ENCODE measurements at places on chromosomes 3 and 15.

DNA sequence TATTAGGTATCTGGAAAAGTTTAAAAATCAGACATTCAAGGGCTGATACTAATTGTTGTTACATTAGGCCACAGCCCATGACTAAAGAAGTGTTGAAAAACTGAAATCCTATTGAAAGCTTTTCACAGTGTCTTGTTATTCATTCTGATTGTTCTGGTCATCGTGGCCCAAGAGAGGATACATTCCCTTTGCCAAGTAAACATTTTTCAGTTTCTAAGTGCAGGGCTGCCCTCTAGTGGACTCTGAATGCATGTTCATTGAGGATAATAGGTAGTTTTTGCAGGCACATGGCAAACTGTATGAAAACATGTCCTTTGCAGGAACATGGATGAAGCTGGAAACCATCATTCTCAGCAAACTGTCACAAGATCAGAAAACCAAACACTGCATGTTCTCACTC lies 181.1 kb downstream of the MYRIP start:
- peak; percentile 15 for DNase-seq

DNA sequence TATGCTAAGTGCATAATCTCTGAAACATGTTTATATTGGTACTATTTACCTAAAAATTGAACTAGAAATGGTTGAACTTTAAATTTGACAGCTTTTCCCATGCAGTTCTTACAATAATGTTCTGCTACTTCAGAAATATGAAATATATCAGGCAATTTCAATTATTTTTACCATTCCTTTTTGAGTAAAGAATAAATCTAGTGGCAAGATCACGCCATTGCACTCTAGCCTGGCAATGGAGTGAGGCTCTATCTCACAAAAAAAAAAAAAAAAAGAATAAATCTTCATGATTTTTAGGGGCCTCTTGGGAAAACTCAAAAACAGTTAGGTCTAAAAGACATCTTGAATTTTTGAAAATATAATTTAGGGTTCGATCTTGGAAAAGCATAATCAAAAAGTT lies 10.6 kb upstream of the DNAAF4 start:
- no peak for DNase-seq

DNA sequence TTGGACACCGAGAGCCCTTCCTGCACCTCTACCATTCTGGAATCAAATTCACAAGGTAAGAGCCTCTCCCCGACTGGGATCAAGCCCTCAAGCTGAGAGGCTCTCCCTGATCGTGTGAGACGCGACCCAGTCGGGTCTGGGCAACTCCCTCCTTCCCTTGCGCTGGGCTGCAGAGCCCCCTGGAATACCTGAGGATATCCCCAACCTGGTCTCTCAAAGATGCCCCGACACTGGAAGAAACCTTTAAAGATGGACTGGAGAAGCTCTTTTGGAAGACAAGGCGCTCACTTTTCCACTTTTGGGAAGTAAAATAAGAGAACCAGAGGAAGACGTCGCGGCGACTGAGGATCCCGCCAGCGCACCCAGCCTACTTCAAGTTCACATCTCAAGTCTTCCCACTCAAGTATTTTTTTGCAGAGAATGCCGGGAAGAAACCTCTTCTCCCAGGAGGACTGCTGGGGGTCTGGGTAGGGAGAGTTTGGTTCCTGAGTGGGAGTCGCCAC lies 33.8 kb downstream of the ZIC4 start:
- no peak for DNase-seq

DNA sequence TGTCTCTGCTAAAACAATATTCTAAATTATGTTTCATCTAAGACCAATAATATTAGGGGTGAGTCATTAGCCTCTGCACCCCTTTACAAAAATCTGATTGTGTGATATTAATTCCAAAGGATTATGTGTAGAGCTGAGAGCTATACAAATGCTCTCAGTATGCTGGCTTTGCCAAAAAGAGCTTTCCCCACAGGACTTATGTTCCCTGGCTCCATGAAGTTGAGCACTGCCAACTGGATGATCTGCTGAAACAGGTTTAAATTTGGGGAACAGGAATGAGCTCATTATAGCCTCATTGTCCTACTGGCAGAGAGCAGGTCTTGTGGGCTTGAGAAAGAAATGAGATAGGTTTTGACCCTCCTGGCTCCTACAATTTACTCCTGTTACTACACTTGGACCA lies 347.8 kb upstream of the LMCD1 start:
- no peak for DNase-seq

GRCh38 chr3:151082880-151083838 lies 2.3 kb upstream of the MED12L start:
- DNase-seq: no peak

- no peak for DNase-seq
These were observed 101.6 kb downstream of the RPL22L1 start for GRCh38 chr3:170768334-170768801.

DNA sequence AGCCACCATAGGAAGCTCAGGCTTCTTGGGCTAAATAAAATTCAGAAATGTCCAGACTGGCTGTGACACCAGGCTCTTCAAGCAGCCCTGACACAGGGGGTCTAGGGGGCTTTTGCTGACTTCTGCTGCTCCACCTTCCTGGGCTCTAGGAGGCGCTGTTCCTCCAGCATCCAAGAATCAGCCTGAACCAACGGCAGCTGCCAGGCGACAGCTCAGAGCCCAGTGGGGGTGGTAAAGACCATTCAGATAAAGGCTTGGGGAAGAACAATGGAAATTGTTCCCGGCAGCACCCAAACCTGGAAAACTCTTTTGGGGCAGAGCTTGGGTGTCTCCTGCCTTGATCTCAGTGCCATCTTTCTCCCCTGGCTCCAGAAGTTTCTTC lies 21.6 kb upstream of the PSTPIP1 start:
- no peak for DNase-seq

Measured in NCI-H1092 treated with DMSO at 0.1 percent for 48 hours (cell line).